ENCODE measurements at places on chromosomes 12 and 14.

GRCh38 chr12:93713060-93713459, 35.9 kb downstream of the CRADD start:
- DNase-seq, result no peak

DNA sequence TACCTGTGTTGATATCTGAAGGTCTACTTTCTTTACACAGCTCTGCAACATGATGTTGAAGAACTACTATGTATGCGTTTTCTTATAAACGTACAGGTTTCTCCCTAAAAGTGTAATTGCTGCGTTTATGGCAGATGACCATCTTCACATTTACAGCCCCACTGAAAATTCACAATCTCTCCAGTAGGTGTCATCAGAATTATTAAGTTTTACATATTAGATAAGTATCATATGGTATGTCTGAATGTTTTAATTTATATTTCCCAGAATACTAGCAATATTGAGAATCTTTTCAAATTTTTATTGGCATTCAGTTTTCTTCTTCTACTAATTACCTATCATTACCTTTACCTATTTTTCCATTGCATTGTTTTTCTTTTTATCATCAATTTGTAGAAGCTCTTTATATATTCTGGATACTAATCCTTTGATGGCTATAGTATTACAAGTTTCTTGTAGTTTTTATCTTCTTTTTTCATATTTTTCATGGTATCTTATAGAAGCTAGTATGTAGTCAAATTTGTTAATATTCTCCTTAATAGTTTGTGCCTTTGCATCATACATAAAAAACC, 123.5 kb downstream of the CAPZA3 start:
- DNase-seq, result no peak

GRCh38 chr14:97267509-97267908, 470.3 kb downstream of the VRK1 start:
- DNase-seq, result no peak

DNA sequence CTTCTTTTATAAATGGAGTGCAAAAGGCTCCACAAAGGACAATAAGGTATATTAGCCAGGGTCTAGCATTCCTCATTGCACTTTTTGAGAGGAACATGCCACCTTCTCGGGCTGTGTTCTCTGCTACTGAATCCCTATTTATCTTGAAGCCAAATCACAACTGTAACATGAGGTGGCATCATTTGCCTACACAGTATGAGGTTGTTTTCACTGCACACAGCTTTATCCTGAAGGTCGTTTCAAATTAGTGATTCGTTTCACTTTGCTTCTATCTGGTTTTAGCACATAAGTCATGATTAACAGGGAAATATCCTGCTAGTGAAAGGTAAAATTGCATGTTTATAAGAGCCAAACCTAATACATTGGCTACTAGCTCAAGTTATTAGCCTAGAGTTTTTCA, 153.8 kb downstream of the SLC35F4 start:
- no peak for DNase-seq

- DNase-seq, result no peak
Observed at GRCh38 chr12:79298506-79298905, 392.3 kb downstream of the PAWR start.

- DNase-seq, result no peak
Observed at GRCh38 chr14:102903248-102903888, 19.1 kb upstream of the AMN start.

- no peak for DNase-seq
Observed at GRCh38 chr14:63045612-63046320, 508 bp upstream of the KCNH5 start.

DNA sequence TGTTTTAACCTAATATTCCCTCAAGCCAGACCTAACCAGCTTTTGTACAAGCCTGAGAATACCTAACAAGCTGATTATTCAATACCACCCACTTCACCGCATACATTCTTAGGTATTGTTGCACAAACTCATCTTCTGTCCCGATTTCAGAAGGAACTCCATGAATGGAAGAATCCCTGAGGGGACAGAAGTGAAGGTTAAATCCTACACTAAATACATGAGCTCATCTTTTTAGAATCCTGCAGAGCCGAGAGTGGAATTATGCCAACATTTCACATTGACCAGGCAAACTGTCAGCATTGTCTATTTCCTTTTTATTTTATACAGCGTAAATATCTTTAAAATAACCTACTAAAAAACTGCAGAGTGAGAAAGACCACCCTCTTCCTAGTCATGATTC, 140.7 kb upstream of the PRICKLE1 start:
- DNase-seq, result no peak

DNA sequence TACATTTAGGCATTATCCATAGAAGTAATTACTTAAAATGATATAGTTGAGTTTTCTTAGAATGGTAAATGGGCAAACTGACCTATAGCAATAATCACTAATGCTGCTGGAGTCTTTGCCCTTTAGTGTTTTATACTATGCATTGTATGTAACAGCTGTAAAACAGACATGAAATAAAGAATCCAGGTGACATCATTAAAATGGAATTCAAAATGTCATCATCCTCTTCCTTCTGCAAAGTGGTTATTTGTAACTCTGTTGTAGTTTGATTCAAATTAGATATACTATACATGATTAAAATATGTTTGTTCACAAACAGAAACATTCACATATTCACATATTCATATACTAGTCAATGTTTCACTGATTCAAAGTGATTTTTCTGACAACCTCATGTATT, 598.8 kb downstream of the SLC16A7 start:
- no peak for DNase-seq

DNA sequence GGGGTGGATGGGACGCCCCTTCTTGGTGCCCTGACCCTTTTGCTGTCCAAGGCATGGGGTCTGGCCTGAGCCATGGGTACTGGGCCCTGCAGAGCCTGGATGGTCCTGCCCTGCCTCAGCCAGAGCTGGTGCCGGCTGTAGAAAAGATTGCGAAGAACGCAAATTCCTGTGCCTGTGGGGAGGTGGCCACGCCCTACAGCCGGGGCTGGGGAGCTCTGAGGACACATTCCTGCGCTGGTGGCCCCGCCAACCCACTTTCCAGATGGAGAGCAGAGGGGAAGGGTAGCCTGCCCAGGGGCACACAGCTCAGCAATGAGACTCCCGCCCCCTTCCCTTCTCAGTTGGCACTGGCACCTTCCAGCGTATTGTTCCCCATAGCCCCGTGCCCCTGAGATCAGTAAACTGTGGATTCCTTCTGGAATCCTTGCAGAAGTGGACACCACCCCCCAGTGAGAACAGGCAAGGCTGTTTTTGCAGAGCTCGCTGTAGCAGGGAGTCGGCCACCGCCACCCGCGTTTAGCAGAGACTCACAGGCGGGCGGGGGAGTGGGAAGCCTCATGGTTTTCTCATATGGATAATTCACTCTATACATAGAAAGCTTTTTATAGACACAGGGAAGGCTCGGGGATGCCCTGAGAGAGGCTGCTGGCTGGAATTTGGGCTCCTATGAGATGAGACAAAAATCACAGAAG, 8.6 kb downstream of the INF2 start:
- no peak for DNase-seq

DNA sequence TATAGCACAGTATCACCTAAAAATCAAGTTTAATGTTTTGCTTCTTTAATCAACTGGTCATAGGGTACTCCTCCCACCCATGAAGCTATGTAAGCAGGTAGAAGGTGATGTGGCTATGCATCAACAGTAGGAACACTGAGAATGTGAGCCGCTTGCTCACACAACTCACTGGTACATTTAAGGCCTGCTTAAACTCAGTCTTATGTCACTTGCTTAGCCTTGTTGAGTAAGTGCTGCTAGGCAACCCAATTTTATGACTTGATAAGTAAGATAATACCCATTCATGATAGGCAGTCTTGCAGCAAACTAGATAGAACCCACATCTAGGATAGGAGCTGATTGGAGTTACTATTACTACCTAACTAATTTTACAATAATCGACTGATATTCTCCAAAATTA, 70.0 kb upstream of the BMP4 start:
- no peak for DNase-seq

DNA sequence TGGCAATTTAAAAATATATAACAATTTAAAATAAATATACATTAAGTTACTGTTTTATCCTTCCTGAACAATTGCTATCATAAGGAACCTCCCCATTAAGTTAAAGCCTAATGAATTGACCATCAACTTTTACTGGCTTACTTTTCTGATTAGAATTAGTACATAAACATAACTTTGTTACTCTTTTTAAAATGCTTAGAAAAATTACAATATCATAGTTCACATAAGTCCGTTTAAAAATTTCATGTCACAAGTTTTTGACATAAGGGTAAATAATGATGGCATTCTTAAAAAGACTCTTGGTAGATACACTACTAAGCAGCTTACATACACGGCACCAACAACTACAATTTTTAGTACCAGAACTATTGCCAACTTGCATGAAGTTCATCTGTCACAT, 1308.6 kb downstream of the FSCB start:
- DNase-seq, result no peak

DNA sequence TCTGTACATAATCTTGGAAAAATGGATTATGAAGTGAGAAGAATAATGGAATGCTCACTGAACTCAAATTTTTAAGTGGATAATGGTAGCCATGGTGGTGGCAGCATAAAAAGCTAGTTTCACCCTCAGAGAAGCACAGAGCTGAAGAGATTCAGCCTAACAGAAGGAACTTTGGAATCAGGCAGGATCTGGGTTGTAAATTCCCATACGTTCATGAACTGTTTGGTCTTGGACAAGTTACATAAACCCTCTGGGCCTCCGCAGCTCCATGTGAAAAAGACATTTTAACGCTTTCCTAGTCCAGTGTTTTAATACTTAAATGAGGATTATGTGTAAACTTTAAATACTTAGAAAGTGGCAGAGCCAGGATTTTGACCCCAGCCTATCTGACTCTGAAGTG, 26.6 kb downstream of the JKAMP start:
- no peak for DNase-seq

GRCh38 chr14:59961518-59962062, 41.6 kb downstream of the LRRC9 start:
- DNase-seq, result no peak

GRCh38 chr12:116397148-116397547, 119.7 kb upstream of the MED13L start:
- no peak for DNase-seq

Data from left ventricle myocardium inferior (tissue), 1 donor.